Stimulated activated naive CD4-positive, alpha-beta T cell (primary cell): ENCODE measurements at places on chromosomes 1 and 21.

DNA sequence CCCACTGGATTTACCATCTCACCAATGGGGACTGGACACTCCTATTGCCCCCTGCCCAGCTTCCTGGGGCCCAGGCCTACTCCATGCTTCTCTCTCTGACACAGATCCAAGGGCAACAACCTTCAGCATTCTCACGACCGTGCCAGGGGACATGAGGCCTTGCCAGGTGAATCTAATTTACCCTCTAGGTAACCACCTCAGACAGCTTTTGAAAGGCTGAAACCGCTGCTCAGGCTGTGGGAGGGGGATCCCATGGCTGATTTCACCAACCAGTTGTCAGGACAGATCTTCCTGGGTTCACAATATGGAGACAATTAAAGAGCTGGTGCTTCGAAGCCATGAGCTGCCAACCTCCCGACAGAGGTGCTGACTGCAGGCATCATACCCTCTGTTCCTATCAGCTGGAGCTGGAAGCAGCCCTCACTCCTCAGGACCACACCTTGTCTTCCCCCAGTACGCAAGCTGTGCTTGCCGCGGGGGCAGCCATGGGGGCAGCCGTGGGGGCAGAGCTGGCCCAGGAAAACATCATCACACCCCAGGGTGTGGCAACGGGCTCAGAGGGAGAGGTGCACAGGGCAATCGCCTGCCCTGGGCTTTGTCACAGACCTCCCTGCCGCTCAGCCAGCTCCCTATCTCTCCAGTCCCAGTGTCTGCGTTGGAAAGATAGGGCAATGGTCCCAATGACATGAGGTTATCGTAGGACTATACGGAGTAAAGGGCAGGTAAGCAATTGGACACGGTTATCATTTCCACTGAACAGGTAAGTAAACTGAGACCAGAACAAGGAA is 120.2 kb downstream of the DMRTB1 start:
- no peak for DNase-seq

DNA sequence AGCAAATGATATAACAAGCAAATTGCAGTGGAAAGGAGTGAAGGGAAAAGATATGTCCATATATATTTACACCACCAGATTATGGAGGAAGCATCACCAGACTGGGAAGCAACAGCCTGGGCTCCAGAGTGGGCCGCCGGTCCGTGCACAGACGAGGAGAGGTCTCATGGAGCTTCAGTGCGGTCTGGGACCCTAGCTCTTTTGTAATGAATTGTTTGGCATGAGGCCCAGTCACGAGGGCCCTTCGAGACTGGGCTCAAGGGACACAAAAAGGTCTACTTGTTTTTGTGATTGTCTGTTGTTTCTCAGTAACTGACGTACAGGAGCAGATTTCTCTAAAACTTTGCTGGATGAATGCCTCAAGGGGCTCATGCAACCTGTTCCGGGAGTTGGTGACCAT is 12.9 kb upstream of the STUM start:
- no peak for DNase-seq

GRCh38 chr21:45579383-45580180 is 37.3 kb upstream of the SLC19A1 start:
- DNase-seq: no peak

DNA sequence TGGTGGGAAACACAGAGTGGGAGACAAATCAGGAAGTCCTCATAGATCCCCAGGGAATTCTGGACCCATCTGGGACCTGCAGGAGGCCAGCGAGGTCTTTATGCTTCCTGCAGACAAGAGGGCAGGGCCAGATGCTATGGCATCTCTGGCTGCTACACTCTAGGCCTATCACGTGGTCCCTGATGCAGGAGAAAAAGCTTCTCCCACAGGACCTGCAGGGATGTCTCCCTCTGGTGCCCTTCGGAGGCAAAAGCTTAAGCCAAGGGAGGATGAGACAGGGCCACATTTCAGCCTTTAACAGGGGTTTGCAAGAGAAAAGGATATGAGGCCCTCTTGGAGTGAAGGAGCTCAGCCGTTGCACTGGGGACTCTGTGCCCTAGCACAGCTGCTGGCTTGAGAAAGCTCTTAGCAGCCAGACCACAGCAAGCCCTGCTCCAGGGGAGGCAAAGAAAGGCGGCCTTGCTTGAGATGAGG is 243.0 kb downstream of the C1orf94 start:
- no peak for DNase-seq

DNA sequence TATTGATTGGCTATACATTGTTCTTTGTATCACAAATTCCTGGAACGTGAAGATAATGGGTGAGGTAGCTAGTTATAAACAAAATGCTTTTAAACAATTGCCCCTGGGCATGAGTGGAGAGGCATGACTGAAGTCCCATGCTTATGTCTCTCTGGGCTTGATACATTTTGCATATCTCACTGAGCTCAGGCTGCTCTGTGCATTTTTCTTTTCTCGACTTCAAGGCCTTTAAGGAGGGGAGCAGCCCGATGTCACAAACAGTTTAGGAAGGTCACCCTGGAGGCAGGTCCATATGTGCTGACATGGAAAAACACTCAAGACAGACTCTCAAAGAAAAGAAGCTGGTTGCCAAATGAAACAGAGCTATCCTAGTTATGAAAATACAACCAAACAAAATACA is 80.1 kb upstream of the PUM1 start:
- no peak for DNase-seq

- no peak for DNase-seq
Measured at GRCh38 chr21:37592496-37592895, 225.9 kb downstream of the DYRK1A start.

DNA sequence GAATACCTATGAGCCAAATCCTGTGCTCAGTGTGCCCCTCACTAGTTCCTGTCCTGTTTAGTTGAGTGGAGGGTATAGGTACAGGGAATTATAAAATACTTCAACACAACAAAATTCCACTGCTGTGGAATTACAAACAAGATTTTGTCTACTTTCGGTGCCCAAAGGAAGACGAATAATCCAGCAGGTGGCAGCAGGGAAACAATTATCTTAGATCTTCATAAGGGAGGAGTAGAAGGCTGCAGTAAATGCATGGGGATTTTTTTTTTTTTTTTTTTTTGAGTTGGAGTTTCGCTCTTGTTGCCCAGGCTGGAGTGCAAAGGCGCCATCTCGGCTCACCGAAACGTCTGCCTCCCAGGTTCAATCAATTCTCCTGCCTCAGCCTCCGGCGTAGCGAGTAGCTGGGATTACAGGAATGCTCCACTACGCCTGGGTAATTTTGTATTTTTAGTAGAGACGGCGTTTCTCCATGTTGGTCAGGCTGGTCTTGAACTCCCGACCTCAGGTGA is 2.0 kb upstream of the PIP5K1A start:
- DNase-seq: peak; percentile 56

DNA sequence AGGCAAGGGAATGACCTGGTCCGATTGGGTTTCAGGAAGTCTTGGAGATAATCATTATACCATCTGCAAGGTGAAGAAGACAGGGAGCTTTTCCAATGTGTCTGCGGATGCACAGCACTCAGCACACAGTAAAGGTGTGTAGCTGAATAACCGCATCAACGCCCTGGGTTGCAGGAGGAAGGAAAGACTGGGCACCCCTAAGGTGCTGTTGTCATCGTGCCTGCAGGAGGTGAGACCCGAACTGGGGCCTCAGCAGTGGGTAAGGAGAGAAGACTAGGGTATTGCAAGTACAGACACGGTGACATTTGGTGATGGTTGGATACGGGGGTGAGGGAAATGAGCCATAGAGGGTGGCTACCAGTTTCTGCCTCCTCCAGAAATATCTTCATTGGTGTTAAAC is 1.1 kb upstream of the TRIM62 start:
- no peak for DNase-seq

- no peak for DNase-seq
Measured at GRCh38 chr1:8416881-8417280, 99.0 kb downstream of the SLC45A1 start.

- DNase-seq: no peak
Measured at GRCh38 chr1:37807220-37807554, 403 bp upstream of the C1orf122 start.
